ENCODE measurements at places on chromosomes 12 and 14. TPM values are rescaled to one million over a fixed set of nuclear protein-coding genes. Genes with fewer than 3 reads are reported as not detected.
A peak's percentile ranks its signal among the peaks of the same experiment; 100 is the strongest.

DNA sequence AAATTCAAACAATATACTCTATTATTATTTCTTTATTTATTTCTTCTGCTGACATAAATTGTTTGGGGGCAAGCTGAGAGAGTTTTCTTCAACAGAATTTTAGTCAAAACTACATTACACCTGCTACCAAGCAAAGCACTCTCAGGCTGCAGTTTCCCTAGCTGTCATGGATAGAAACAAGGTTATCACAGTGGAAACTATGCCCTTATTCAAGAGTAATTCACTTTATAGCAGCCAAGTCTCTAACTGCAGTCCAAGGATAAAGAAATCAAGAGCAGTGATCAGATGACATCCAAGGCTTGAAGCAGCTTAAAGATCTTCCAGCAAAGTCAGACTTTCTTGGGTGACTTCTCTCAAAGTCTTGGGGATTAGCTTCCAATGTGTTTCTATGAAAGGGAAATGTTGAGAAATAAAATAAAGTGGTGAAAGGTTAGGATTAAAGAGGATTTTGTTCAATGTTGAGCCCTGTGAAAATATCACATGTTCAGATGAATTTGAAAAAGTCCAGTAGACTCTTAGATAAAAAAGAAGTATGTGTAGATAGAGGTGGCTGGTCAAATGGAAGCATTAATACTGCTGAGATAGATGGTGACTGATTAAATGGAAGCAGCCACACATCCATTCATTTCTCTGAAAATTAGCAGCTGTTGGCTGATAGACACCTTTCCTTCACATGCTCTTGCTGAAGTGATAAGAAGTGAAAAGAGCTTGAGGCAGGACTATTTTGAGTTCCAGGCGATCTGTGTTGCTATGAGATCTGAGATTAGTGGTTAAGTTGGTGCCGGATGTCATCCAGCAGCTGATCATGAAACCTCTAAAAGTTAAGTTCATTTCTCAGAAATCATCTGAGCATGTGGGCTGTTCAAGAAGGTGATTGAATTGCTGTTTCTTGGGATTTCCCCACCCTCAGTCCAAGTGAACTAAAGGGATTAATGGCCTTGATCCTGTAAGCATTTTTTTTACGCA lies 257.8 kb upstream of the BTG1 start:
- no peak for DNase-seq

- no peak for DNase-seq
These were observed 328.8 kb upstream of the NOVA1 start for GRCh38 chr14:26926585-26926984.

DNA sequence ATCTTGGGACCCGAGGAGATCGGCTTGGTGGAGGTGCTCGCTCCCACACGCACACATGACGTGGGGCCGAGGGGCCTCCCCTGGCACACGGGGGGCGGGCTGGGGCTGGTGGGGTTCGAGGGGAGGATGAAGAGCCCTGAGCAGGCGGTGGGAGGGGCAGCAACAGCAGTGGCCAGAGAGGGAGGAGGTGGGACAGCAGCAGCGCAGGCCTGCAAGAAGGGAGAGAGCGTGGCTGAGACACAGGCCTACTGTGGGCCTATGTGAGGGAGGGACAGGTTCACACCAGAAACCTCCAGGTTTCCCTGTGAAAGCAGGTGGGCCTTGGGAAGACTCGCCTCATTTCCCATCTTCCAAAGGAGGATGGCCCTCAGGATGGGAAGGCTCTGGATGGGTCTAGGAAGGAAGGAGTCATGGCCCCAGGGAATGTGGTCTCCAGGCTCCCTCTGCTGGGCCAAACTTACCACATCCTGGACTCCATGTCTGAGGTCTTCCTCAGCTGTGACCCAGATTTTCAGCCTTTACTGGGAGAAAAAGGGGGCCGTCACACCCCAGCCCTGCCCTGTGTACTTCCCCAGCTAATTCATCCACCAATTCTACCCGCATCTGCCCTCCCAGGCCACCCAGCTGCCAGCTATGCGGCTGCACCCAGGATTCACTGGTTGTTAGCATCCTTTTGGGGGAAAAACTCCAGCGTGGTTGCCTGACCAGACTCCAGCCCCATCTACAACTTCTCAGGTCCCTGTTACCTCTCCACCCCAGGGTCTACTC lies 2.8 kb downstream of the PIANP start:
- peak; percentile 32 for DNase-seq

Gene FBRSL1
- polyA plus RNA-seq: 141 TPM

Gene NRXN3
- polyA plus RNA-seq: 1.3 TPM

Gene PMEL
- polyA plus RNA-seq: 2.5 TPM

Gene CD4
- polyA plus RNA-seq: 90.5 TPM

DNA sequence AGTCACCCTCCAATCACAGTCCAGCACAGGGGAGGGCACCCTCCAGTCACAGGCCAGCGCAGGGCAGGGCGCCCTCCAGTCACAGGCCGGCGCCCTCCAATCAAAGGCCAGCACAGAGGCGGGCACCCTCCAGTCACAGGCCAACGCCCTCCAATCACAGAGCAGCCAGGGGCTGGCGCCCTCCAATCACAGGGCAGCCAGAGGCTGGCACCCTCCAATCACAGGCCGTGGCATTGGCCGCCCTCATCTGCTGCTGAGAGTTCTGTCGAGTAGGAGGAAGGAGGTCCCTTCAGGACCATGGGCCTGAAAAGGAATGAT lies 26.6 kb downstream of the DDX51 start:
- DNase-seq: no peak

- DNase-seq: no peak
These were observed 223.2 kb downstream of the PPM1H start for GRCh38 chr12:62711631-62712241.
